ENCODE measurements at places on chromosomes 11 and 22.
A peak's percentile ranks its signal among the peaks of the same experiment; 100 is the strongest.

DNA sequence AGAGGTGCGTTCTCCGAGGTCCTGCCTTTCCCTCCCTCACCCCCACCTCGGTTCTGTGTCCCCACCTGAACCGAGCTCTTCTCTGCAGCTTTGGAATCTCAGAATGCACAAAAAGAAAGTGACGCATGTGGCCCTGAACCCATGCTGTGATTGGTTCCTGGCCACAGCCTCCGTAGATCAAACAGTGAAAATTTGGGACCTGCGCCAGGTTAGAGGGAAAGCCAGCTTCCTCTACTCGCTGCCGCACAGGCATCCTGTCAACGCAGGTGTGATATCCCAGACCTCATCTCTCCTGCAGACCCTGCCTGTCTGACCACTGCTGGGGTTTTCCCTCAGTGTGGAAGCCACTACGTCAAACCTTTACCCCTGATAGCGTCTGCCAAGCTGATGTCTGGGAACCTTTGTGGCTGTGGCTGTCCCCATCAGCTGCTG, 13.9 kb downstream of the ACP2 start:
- DNase-seq = peak; percentile 45

GRCh38 chr11:465896-466530, 15.9 kb downstream of the PTDSS2 start:
- DNase-seq = no peak

GRCh38 chr11:4448995-4449394, at the start of gene OR52K2:
Gene OR52K2, plus strand, starts transcription at chr11:4449295. Its CDS starts 45 bp downstream, at chr11:4449340.
- DNase-seq = no peak

DNA sequence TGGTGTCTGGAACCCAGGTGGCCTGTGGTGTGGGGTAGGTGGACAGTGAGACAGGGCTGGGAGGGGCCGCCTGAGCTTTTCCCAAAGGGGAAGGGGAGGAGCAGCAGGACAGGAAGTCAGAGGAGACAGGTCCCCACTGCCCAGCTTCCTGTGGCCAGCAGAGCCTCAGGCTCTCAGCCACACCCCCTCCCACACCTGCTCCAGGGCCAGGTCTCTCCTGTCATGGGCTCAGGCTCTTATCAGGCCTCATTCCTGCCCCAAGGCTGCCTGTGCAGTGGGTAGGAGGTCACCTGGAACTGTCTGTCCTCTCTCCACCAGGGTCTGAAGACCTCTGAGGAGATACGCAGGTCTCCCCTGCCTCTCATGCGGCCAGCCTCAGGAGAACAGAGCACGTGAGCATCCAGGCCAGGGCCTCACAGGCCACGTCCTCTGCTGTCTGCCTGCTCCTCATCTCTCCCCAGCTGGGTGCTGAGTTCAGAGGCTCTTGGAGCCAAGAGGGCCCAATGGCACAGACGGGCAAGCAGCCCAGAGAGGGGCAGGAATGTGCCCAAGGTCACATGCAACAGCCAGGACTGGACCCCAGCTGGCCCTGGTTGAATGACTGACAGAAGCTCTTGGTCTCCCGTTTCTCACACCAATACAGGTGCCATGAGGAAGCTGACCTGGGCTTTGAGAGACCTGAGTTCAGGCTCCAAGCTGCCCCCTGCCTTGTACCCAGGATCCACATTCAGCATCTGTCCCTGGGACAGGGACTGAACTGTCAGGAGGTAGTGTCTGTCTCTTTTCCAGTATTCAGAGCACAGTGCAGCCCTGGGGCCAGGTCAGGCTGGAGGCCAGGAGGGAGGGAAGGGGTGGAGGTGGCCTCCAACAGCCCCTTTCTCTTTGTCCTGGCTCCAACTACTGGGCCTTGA, 16.7 kb downstream of the STARD10 start:
- DNase-seq = no peak

GRCh38 chr11:120196826-120197225, 14.0 kb upstream of the OAF start:
- no peak for DNase-seq

DNA sequence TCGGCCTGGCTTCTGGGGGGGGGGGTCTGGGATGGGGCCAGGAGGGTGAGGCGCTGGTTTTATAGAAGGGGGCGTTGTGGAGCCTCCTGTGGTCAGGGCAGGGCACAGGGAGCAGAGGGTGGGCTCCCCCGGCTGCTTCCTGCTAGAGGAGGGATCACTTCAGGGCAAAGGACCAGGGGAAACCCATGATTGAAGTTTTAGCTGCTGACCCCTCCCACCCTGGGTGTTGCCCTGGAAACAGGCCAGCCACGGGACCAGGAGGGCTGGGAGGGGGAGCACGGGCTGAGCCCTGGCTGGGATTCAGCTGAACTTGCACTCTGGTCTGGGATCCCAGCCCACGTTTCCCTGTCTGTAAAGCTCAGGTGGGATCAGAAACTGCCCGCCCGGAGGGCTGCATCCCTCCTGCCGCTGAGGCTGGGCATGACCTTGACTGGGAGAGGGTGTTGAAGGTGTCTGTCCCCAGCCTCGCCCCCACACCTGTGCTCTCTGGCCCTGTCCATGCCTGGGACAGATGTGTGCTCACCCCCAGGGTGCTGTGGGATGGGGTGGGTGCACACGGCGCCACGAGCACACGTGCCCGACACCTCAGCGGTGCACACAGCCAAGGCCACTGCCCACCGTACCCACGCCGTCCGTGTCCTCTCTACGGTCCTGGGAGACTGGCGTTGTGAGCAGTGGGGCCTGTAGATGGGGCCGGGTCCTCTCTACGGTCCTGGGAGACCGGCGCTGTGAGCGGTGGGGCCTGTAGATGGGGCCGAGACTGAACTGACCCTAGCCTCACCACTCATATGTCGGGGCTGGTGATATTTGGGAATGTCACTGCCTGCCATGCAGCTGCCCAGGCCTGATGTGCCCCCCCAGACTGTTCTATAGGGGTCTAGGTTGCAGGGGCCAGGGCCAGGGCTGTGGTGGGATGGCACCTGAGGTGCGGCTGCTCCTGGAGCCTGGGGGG, 2.3 kb downstream of the TSPAN4 start:
- no peak for DNase-seq

All from stimulated activated naive CD4-positive, alpha-beta T cell treated with Interleukin-2 at 50 U/mL for 16 hours (primary cell).